ENCODE measurements at places on chromosomes 13 and 19. TPM values are rescaled to one million over a fixed set of nuclear protein-coding genes. Genes with fewer than 3 reads are reported as not detected.
A peak's percentile ranks its signal among the peaks of the same experiment; 100 is the strongest.

SHISA7 gene
- polyA plus RNA-seq, result not detected

DNA sequence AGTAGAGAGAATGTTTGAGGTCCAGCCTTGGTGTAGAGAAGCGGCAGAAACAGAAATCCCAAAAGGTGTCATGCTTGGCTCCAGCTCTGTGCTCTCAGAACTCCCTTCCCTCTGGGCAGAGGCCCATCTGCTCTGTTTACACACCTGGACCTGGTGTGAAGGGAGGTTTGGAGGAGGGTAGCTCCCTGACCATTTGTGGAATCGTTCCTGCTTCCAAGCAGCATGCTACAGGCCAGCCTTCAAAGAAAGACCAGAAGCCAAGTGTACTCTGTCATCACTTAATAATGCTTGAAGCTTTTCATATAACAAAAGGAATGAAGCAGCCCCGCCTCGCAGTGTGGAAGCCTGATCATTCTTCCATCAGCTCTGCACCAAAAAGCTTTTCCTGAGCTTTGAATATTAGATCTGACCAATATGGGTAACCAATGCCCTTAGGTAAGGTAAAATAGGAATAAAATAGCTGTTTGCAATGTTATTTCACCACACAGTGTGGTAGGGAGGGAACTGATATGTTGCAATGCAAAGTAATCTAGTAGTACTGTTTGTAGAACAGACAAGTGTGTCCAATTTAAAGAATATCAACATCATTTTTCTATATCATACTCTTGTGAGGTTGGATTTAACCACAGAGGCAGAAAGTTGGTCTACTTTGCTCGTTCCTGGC lies 63.3 kb downstream of the ZIC5 start:
- DNase-seq, result no peak

IGSF23 gene
- 0.81 TPM for polyA plus RNA-seq

DNA sequence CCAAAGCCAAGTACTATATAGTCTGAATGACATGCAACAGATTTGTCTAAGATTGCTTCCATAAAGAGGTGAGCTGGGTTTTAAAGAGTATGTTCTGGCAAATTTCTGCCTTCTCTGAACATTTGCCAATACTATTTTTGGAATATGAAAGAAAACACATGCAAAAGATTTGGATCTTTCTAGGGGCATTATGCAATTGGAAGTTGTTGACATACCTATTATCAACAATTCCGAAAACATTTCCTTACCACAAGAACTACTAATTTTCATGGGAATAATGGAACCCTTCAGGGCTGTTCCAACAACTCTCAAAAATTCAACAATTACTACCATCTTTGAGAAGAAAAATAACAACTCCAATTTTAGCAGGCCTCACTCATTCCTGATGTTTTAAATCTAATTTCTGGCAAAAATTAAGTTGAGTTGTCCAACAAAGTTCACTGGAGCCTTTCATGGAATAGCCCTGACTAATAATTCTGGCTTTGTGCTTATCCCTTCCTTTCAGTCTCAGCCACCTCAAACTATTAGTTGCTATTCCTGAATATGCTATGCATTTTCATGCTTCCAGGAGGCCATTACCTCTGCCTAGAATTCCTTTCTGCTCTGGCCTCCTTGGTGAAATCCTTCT lies 250.0 kb downstream of the RGCC start:
- no peak for DNase-seq

PCSK4 gene
- polyA plus RNA-seq, result 1.7 TPM

CLEC4G gene
- polyA plus RNA-seq, result not detected

PEX11G gene
- 1.9 TPM for polyA plus RNA-seq

DNA sequence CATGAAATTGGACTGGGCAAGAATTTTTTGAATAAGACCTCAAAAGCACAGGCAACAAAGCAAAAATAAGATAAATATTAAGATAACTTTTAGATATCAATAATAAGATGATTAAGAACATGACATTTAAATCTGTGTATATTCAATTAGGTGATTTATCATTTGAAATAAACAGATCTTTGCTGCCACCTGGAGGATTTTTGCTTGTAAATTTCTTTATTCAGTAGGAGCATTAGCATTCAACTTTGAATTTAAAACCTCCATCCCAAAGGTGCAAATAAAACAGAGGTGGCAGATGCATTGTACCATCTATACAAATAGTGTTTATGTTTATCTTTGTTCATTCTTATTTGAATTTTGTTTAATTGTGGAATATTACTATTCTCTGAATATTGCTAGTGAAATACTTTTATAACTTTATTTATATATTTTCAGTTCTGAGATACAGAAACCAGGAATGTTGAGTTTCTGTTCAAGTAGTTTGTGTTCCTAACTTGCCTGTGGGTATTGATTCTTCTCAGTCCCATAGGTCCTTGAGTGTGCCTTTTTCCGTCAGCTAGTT lies 20.9 kb downstream of the COG6 start:
- peak; percentile 55 for DNase-seq

GRCh38 chr19:7650148-7650547 lies 13.2 kb downstream of the STXBP2 start:
- no peak for DNase-seq

CPT1C gene
- polyA plus RNA-seq, result 80.8 TPM

- no peak for DNase-seq
Measured at GRCh38 chr19:55325172-55325571, at the start of gene TMEM150B. Gene TMEM150B, minus strand, starts transcription at chr19:55325341. Its CDS starts 4,305 bp downstream, at chr19:55321036.

CFAP97D2 gene
- polyA plus RNA-seq, result not detected

DNA sequence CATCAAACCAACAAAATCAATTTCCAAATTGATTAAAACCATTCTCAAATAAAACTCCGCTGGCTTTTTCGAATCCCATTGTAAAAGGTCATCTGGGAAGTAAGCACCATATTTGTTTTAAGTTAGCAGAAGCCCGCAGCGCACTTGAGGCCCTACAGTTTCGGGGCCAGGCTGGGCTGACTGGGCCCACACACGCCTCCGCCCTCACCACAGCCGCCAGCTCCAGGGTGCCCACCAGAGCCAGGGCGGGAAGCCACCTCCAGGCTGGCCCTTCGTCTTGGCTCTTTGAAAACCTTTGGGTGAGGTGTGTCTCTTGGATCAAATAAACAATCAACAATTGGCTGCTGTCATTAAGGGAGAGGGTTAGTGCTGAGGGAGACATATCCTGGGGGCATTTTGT lies 133.3 kb downstream of the SOX1 start:
- no peak for DNase-seq

DNA sequence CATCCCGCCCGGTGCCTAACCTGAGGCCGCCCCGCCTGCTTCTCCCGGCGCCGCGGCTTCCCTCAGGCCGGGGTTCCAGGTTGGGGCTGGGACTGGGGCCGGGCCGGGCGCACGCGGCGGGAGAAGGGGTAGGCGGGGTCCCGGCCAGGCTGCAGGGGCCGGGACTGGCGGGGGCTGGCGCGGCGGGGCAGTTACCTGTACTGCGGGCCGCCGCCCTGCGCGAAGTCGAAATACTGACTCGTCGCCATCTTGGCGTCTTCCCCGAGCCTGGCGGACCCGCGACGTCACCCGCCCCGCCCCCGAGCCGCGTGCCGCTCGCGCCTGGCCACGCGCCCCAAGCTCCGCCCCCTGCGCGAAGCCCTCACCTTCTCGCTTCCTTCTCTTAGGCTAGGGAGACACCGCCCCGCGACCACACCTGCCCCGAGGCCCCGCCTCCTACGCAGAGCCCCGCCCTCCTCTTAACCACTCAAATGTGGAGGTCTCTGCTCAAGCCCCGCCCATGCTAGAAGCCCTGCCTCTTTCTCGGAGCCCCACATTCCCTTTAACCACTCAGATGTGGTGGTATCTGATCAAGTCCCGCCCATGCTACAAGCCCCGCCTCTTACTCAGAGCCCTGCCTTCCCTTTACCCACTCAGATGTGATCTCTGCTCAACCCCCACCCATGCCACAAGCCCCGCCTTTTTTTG lies at the start of gene ZFR2:
TSS of gene ZFR2 (minus strand) at position 269 of the 687 bp plus-strand sequence. CDS start at position 248, 21 bp downstream.
- DNase-seq, result no peak

DNA sequence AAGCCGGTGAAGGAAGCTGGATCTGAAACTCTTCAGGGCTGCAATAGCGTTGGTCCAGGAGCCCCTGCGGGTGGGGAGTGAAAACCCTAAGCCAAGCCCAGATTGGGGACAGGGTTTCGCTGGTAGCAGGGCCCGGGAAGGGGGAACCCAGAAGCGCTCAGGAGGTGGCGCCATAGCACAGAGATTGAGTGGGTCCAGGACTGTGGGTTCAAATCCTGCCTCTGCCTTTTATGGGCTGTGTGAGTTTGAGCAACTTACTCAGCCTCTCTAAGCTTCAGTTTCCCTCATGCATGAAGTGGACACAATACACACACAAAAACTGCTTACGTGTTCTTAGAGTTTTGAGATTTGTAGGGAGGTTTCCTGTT lies 8.3 kb upstream of the SYCN start:
- no peak for DNase-seq

ANKRD27 gene
- 13.5 TPM for polyA plus RNA-seq

- DNase-seq, result peak; percentile 55
Measured at GRCh38 chr19:572743-573518, 535 bp downstream of the BSG start.

MEGF8 gene
- 25.2 TPM for polyA plus RNA-seq

DNA sequence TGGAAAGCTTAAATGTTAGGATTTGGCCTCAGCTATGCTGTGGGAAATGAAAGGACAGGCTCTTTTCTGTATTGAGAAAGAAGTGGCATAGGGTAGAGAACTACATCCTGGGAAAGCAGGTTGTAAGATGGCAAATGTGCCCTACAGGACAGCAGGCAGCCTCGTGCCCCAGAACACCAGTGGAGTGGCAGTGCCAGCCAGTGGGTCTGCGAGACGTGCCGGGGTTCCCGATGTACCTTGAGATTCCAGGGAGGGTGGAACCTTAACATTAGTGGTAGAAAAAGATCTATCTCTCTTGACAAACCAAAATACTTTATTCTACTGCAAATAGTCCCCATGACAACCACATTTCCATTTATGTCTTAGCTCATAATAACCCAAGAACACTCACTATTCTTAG lies 42.7 kb downstream of the DCLK1 start:
- DNase-seq, result no peak

RNASEH2B gene
- polyA plus RNA-seq, result 8.9 TPM

DNA sequence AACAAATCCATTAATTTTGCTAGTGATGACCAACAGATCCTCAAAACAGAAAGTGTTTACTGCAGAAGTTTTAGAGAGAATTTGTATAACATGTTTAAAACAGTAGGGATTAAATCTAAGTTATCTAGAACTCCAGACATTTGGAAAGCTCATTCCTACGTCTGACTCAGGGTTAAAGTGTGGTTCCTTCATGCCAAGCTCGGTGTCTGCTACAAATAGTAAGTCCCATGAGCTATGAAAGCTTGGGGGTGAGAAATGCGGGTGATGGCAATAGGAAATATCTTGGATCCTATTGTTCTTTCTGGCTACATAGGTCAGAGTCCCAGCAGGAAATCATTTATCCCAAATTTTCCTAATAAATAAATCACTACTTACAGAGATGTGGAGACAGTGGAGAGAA lies 867.1 kb downstream of the UQCRFS1 start:
- no peak for DNase-seq

PLEKHA4 gene
- 4.5 TPM for polyA plus RNA-seq

DNA sequence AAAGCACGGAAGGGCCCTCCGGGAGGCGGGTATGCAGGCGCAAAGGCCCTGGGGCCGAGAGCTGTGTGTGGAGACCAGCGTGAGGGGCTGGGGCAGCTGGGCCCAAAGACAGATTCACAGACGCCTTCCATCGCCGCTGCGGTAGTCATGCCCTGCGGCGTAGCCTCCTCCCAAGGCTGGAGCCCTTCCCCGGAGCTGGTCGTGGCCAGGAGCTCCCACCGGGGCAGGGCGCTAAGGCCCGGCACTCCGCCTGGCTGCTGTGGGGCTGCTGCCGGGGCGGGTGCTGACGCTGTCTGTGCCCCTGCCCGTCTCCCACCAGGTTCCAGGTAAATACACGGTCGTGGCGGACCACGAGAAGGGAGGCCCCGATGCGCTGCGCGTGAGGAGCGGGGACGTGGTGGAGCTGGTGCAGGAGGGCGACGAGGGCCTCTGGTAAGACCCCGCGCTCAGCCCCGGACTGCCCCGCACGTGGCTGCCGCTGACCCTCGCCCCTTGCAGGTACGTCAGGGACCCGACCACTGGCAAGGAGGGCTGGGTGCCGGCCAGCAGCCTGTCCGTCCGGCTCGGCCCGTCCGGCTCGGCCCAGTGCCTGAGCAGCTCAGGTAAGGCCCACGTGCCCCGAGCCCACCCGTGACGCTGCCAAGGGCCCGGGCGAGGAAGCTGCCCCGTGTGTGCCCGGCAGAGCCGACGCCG lies 9.4 kb upstream of the F7 start:
- no peak for DNase-seq

- DNase-seq, result peak; percentile 70
Measured at GRCh38 chr19:49746206-49746958, 16.7 kb downstream of the TSKS start.

CEACAM8 gene
- not detected for polyA plus RNA-seq

PRRG2 gene
- polyA plus RNA-seq, result 2.9 TPM

DCT gene
- polyA plus RNA-seq, result not detected

- no peak for DNase-seq
Measured at GRCh38 chr19:8085598-8086408, 33.2 kb downstream of the CCL25 start.

DNA sequence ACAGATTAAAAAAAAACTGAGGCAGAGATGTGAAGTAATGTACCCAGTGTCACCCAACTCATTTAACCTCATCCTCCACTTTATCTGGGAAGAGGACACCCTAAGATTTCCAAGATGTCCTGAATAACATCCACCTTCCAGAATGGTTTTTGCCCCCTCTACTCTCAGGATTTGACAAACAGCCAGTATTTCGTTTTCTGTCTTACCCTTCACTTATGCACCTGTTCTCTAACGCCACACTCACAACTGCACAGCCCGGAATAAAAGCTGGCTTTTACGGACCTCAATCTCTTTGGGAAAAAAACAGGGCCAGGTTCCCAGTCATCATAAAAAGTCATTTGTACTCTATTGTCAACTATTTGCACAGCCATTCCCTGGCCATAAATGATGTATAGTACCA lies 21.2 kb upstream of the CEACAM6 start:
- no peak for DNase-seq

GRCh38 chr13:42485272-42485671 lies 88.7 kb upstream of the TNFSF11 start:
- DNase-seq, result no peak

TTYH1 gene
- polyA plus RNA-seq, result not detected

LRRC63 gene
- not detected for polyA plus RNA-seq

SMIM17 gene
- polyA plus RNA-seq, result not detected

DNA sequence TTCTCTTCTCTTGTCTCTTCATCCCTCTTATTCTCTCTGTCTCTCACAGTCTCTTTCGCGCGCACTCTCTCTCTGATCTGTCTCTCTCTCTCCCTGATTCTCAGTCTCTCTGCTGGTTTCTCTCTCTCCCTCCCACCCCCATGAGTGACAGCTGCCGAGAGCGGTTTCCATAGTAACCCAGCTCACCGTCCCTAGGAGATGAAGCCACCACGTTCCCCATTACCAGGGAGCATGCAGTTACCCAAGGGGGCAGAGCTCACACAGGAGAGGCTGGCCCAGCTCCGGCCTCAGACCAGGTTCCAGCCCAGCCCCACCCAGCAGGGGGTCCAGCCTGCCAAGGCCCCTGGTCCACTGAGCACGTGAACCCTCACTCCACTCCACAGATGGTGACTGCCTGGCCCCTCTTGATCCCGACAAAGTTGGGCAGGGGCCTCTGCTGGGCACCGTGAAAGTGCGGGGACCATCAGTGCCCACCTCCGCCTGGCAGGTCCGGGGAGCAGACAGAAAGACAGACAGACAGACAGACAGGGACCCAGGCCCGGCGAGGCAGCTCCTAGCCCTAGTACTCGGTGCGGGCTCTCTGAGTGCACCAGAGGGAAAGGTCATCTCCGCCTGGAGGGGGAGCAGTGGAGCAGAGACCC lies 50.6 kb downstream of the CELF5 start:
- no peak for DNase-seq

ZNF132 gene
- 0.54 TPM for polyA plus RNA-seq

GRCh38 chr13:73399347-73400216 lies 340.8 kb downstream of the KLF5 start:
- DNase-seq, result no peak

TCF3 gene
- polyA plus RNA-seq, result 202 TPM

- no peak for DNase-seq
Measured at GRCh38 chr13:47420568-47420967, 523.7 kb upstream of the HTR2A start.

All from endothelial cell of umbilical vein (primary cell).